ENCODE measurements at places on chromosomes 5 and 9. TPM values are rescaled to one million over a fixed set of nuclear protein-coding genes. Genes with fewer than 3 reads are reported as not detected.

DNA sequence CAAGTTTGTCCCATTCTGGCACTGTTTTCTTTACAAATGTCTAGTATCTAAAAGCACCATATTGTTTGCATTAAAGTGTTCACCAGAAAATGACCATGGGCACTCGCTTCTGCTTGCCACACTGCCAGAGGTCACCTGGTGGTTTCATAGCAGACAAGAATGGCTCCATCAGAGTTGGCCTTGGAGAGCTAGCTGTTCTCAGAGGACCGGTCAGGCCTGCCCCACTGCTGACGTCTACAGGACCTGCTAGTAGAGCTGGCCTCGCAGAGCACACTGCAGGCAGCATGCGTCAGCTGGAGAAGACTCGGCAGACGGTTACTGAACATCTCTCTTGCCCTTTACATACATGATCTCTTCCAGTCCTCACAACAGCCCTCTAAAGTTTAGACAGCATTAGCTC, 8.7 kb upstream of the TLX3 start:
- no peak for DNase-seq

Gene CARD9
- total RNA-seq, result 1.0 TPM

- DNase-seq, result no peak
Measured at GRCh38 chr9:112506571-112506970, 19.9 kb downstream of the KIAA1958 start.

Gene IGFBPL1
- total RNA-seq, result not detected

Gene HBEGF
- 32.5 TPM for total RNA-seq

DNA sequence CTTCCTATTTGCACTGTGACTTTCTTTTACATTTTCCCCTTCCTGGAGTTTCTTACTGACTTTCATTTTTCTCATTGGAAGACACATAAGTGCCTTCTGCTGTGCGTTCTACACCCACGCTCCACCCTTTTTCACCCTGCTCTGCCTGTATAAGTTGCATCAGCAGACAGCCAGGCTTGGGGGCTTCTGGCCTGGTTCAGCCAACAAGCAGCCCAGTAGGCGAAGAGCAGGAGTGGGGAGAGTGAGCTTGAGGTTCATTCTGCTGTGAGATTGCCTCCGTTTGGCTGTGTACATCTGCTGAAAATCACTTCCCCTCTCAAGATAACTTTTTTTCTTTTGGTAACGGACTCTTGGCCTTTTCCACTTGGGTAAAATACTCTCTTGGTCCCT, 38.4 kb downstream of the RASGRF2 start:
- DNase-seq, result no peak

- no peak for DNase-seq
Measured at GRCh38 chr9:118596374-118597015, 772.7 kb downstream of the BRINP1 start.

Gene CD74
- 6.8 TPM for total RNA-seq

Data from mammary epithelial cell (primary cell).